ENCODE measurements at places on chromosomes 13 and 19.

GRCh38 chr13:73851104-73851503, 283.1 kb downstream of the KLF12 start:
- DNase-seq = no peak

DNA sequence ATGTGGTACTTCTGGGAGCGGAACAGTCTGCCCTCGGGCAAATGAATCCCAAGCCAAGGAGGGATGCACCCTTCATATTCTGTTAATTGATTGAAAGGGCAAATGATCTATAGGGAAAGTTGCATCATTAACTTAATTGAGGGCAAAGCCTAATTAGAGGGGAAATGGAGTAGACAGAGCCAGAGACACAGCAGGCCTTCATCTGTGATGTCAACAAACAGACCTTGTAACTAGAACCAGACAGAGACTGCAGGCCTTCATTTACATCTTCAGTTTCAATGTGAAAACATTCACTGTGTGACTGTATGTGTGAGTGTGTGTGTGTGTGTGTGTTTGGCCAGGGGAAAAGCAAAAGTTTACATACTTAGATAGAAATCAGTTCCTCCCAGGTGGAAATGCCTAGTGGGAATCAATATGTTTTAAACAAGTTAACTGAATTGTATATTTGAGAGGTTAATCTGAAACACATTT, 126.4 kb downstream of the SPRY2 start:
- DNase-seq = no peak

DNA sequence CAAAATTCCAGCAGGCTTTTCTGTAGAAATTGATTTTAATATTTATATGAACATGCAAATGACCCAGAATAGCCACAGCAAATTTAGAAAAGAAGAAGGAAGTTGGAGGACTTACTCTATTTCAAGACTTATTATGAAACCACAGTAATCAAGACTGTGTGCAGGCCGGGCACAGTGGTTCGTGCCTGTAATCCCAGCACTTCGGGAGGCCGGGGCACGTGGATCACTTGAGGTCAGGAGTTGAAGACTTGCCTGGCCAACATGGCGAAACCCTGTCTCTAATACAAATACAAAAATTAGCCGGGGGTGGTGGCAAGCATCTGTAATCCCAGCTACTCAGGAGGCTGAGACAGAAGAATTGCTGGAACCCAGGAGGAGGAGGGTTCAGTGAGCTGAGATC, 6.0 kb upstream of the FFAR2 start:
- DNase-seq = no peak

GRCh38 chr13:33182729-33183128, 102.8 kb downstream of the STARD13 start:
- DNase-seq = no peak

- no peak for DNase-seq
These were observed 489.7 kb downstream of the RFC3 start for GRCh38 chr13:34307607-34308006.
